ENCODE measurements at places on chromosomes 7 and 10. TPM values are rescaled to one million over a fixed set of nuclear protein-coding genes. Genes with fewer than 3 reads are reported as not detected.

DNA sequence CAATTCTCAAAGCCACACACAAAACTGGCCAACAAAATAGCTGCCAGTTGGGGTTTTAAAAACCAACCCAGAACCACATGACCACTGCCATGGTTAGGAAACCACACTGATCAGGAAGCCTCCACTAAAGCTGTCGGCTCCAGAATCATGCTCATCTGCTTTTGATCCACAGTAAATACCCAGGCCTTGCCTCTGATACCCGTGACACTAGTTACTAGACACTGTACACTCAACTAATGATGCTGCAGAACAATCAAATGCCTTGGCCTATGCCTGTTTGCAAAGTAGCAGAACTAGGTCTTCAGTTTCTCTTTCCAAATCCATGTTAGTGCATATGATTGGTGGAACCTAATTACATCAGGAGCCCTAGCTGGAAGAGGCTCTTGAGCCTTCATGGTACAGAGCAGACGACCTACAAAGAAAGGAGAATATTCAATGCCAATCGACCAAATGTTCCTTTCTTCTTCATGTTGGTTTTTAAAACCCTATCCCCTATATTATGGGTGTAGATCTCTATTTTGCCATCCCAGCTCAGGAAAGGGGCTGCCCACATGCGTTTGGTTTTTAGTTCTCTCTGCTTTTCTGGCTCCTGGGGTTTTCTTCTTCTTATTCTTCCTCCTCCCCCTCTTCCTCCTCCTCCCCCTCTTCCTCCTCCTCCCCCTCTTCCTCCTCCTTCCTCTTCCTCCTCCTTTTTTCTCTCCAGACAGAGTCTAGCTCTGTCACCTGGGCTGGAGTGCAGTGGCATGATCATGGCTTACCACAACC, 76.6 kb downstream of the CNNM2 start:
- H3K36me3 ChIP-seq: no peaks in the 10 kb centered on the region
- H3K4me3 ChIP-seq: no peak overlapping the region
- no peaks in the 10 kb centered on the region for H3K27me3 ChIP-seq
- no peak for DNase-seq

DNA sequence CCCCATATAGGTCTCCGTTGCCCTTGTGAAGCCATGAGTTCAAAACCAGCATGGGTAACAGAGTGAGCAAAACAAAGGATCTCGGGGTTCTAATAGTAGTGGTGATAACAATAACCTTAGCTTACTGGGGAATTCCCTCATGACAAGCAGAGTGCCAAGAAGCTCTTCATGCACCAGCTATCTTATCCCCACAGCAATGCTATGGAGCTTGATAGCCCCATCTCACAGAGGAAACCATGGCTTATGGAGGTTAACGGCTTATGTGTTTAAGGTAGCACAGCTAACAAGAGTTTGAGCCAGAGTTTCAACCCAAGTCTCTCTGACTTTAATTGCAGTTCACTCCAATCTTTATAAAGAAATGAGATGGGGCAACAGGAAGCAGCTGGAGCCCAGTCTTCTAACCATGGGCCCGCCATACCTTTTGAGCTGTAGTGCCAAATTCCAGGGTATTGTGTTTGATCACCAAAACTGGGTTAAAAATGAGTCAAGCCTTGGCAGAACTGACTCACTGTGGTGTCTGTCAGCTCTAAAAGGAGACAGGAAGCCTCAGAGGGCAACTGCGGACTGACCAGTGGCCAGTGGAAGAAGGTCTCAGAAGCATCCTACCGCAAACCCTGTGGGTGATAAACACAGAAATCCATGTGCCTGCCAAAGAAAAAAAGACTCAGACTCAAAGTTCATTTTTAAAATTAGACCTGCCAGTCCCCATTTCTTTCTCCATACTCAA, 16.5 kb upstream of the PLAU start:
- no peak overlapping the region for H3K4me3 ChIP-seq
- no peaks in the 10 kb centered on the region for H3K27me3 ChIP-seq
- H3K36me3 ChIP-seq: no peaks in the 10 kb centered on the region
- no peaks in the 10 kb centered on the region for H3K4me1 ChIP-seq
- H3K27ac ChIP-seq: no peak overlapping the region

DNA sequence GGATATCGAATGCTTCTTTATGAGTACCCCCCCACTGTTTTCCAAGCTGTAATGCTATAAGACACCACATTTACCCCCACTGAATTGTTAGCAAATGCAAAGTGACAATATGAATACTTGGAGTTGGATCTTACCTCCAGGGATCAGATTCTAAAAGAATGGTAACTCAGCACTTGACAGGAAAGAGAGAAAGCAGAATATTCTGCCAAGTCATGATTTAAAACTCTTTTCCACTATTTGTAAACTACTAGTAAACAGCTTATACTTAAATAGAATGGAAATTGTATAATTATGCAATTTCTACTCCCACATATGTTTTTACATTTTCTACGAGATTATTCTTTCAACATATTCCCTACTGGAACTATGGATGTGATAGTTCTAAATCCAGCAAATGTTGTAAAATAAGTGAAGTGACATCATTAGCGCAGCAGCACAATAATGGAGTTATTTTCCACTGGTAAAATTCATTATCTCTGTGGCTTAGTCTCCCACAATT, 56.0 kb upstream of the TFEC start:
- H3K4me3 ChIP-seq: no peak overlapping the region
- H3K36me3 ChIP-seq: no peaks in the 10 kb centered on the region
- DNase-seq: no peak
- no peak overlapping the region for H3K27ac ChIP-seq
- no peaks in the 10 kb centered on the region for H3K27me3 ChIP-seq
- no peaks in the 10 kb centered on the region for H3K4me1 ChIP-seq

- H3K36me3 ChIP-seq: no peaks in the 10 kb centered on the region
- H3K27ac ChIP-seq: no peak overlapping the region
- H3K4me1 ChIP-seq: no peaks in the 10 kb centered on the region
Measured at GRCh38 chr10:75043256-75044131, 68.0 kb upstream of the SAMD8 start.

DNA sequence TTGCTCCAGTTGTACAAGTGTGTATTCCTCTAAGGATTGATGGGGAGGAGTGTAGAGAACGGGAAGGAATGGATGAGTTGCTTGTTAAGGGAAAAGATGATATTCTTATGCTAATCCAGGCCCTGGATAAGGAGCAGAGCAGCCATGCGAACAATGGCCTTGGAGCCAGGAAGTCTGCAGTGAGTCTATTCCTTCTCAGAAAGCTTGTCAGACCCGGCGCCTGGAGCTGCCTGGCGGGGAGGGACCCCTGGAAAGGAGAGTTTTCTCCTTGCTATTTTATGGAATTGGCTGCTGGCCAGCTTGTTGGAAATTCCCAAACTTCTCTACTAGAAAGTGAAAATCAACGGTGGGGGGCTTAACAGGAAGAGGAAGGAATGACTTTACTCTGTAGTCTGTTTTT, 89.1 kb downstream of the MMRN2 start:
- H3K4me3 ChIP-seq: no peak overlapping the region
- no peaks in the 10 kb centered on the region for H3K36me3 ChIP-seq
- peak; percentile 83 for DNase-seq

- H3K27me3 ChIP-seq: peaks cover 12% of the 10 kb centered on the region
- no peaks in the 10 kb centered on the region for H3K36me3 ChIP-seq
- H3K4me1 ChIP-seq: peaks cover 31% of the 10 kb centered on the region
- H3K27ac ChIP-seq: peak within 1 kb of the TSS; percentile 70
- peak; percentile 58 for DNase-seq
Measured at GRCh38 chr7:22726907-22727713, at the start of gene IL6. TSS of gene IL6 (plus strand) at chr7:22727200. CDS start at chr7:22727263, 63 bp downstream.

- no peaks in the 10 kb centered on the region for H3K36me3 ChIP-seq
- no peak for DNase-seq
- no peak overlapping the region for H3K4me3 ChIP-seq
- H3K27ac ChIP-seq: no peak overlapping the region
- peaks cover 70% of the 10 kb centered on the region for H3K4me1 ChIP-seq
- H3K27me3 ChIP-seq: no peaks in the 10 kb centered on the region
Measured at GRCh38 chr7:139741239-139741638, 36.6 kb downstream of the HIPK2 start.

- H3K27ac ChIP-seq: no peak overlapping the region
- DNase-seq: no peak
- H3K4me1 ChIP-seq: no peaks in the 10 kb centered on the region
- no peaks in the 10 kb centered on the region for H3K36me3 ChIP-seq
Measured at GRCh38 chr7:13308423-13308822, 621.0 kb downstream of the ARL4A start.

DNA sequence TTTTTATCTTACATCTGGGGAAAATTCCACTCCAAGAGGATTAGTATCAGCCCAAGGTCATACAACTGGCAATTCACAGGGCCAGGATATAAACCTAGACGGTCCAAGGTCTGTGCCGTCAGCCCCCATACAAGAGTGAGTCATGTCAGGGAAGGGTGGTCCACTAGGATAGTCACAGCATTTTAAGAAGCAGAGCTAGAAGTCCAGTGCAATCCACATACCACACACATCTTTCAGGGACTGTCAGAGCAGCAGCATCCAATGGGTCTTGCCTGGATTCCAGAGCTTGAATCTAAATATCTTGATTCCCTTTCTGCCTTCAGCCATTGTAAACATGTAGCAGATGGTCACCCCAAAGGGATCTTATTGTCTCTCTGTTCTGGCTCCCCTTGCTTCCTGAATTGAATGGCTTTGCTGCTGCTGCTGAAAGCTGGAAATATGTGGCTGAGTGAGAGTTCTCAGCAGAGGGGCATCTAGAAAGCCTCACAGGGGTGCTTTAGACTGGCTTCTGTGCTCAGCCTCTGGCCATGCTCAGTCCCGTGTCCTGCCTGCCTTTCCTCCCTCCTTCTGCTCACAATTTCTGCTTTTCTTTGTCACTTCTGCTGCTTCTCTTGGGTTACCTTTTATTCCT, 9.9 kb upstream of the OR6V1 start:
- no peak for DNase-seq
- no peak overlapping the region for H3K27ac ChIP-seq
- no peaks in the 10 kb centered on the region for H3K4me1 ChIP-seq
- H3K36me3 ChIP-seq: no peaks in the 10 kb centered on the region
- no peaks in the 10 kb centered on the region for H3K27me3 ChIP-seq

DNA sequence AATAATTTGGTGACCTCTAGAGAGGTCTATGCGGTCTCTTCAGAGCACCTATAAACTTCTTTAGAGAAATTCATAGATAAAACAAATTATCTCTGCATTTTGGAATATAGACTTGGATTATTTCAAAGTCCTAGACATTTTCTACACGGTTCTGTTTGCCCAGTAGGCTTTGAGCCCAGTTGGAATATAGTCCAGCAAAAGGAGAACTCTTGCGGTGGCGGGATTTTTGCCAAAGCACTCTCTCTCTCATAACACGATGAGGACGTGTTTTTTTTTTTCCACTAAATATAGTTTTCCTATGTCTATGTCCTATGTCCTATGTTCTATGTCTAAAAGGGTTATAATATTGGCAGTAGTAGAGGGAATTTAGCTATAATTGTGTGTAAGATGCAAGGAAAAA, 164.9 kb upstream of the AGR3 start:
- no peak overlapping the region for H3K27ac ChIP-seq
- peaks cover 10% of the 10 kb centered on the region for H3K4me1 ChIP-seq
- no peak overlapping the region for H3K4me3 ChIP-seq
- no peaks in the 10 kb centered on the region for H3K36me3 ChIP-seq

DNA sequence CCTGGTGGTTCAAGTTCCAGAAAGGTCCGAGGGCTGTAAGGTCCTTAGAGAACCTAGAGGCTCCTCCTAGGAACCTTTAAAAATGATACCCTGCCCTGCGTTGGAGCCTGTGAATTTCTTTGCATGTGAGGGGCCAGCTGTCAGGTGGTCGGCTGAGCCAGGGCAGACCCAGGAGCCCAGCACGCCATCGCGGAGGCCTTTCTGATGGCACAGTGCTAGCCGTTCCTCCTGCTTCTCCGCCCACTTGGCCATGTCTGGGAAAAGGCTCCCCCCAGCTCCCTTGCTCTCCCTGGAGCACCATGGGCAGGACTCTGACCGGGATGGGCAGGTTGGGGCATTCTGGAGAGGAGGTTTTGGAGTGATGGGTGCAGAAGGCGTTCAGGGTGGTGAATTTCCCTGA, 7.6 kb downstream of the ZNF316 start:
- no peak overlapping the region for H3K27ac ChIP-seq
- no peak overlapping the region for H3K4me3 ChIP-seq
- DNase-seq: no peak
- H3K36me3 ChIP-seq: peaks cover 60% of the 10 kb centered on the region
- no peaks in the 10 kb centered on the region for H3K27me3 ChIP-seq

DNA sequence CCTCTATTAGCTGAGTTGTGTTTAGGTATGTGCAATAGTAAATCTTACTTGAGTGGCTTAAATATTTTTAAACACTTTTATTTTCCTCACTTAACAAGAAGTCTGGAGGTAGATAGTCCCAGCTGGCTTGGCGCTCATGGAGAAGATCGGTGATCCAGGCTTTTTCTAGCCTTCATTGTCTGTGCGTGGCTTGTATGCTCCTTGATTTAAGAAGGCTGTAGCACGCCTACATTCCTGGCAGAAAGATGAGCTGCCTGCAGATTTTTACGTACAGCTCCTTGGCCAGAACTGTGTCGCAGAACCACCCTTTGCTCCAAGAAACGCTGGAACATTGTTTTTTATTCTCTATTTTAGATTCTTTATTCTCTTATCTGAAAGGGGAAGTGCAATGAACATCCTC, 284.1 kb downstream of the KIF20B start:
- no peaks in the 10 kb centered on the region for H3K27me3 ChIP-seq
- H3K36me3 ChIP-seq: no peaks in the 10 kb centered on the region
- peaks cover 4% of the 10 kb centered on the region for H3K4me1 ChIP-seq
- H3K27ac ChIP-seq: no peak overlapping the region
- DNase-seq: no peak
- no peak overlapping the region for H3K4me3 ChIP-seq

- H3K27me3 ChIP-seq: no peaks in the 10 kb centered on the region
- no peak for DNase-seq
- no peak overlapping the region for H3K27ac ChIP-seq
- peaks cover 18% of the 10 kb centered on the region for H3K4me1 ChIP-seq
Measured at GRCh38 chr7:2111568-2111967, 121.2 kb downstream of the MAD1L1 start.

DNA sequence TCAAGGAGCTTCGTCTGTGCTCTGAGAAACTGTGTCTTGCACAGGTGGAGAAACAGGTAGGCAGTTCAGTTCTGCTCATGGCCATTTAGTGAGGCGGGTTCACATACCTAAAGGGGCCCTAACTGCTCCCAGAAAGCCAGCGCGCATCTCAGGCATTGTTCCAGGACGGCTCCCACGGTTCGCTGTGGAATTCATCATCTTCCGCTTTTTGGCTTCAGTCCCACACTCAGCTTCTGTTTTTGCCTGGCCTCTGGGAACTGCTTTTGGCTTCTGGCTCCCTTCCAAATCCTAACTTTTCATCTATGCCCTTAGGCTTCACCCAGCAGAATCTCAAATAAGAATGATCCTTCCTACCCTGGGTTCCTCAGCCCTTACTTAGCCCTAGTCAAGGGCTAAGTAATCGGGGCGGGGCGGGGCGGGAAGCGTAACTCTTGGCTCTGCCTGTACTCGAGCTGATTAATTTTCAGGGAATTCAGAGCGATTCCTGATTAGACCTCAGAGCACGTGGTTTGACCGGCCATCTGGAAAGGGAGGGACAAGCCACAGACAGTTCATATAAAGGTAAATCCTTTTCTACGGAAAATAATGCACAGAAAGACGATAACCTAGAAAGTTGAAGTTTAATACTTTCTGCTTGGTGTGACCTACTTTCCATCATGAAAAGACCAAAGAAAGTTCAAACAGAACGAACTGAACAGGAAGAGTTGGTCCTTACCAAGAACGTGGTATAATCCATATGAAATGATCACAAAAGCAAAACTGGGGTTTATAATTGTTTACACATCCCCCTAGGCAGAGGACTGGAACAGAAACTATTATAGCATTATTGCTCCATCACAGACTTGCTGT, 105.7 kb downstream of the ST8SIA6 start:
- H3K36me3 ChIP-seq: no peaks in the 10 kb centered on the region
- H3K27me3 ChIP-seq: no peaks in the 10 kb centered on the region
- H3K4me1 ChIP-seq: no peaks in the 10 kb centered on the region

The LRRD1 gene
- not detected for polyA plus RNA-seq

The AKR1C8 gene
- polyA plus RNA-seq: not detected

Measured in stomach (tissue), 19 donors.